ENCODE measurements at places on chromosomes 12 and 14. TPM values are rescaled to one million over a fixed set of nuclear protein-coding genes. Genes with fewer than 3 reads are reported as not detected.

The CCDC198 gene
- not detected for total RNA-seq

The GALNT16 gene
- under 0.01 TPM for total RNA-seq

The PNP gene
- total RNA-seq: 6.3 TPM

- no peaks in the 10 kb centered on the region for H3K27me3 ChIP-seq
- no peak for DNase-seq
- no peaks in the 10 kb centered on the region for H3K4me1 ChIP-seq
These were observed 5.4 kb downstream of the LMO3 start for GRCh38 chr12:16600525-16600924.

- no peaks in the 10 kb centered on the region for H3K27me3 ChIP-seq
- H3K27ac ChIP-seq: peak overlapping the region; percentile 89
- H3K4me1 ChIP-seq: peaks cover 56% of the 10 kb centered on the region
These were observed 776 bp downstream of the BMP4 start for GRCh38 chr14:53955671-53956426.

DNA sequence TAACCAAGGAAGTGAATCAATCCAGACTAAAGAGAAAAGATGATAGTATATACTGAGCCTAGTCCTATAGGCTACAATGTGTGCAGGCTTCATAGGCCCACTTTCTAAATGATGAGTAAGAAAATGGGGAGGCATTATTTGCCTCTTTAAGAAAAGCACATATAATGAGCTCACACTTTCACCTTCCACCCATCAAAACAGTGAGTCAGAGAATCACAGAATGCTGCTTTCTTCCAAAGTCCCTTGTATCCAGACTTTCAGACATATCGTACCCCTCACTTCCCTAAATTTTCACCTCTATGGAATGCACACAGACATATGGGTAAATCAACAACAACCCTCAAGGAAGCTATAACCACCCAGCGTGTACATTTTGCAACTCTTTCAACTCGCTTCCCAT lies 286.4 kb upstream of the PRKD1 start:
- no peak overlapping the region for H3K4me3 ChIP-seq
- no peaks in the 10 kb centered on the region for H3K36me3 ChIP-seq
- no peaks in the 10 kb centered on the region for H3K27me3 ChIP-seq
- no peak for DNase-seq
- H3K27ac ChIP-seq: no peak overlapping the region
- H3K4me1 ChIP-seq: no peaks in the 10 kb centered on the region

DNA sequence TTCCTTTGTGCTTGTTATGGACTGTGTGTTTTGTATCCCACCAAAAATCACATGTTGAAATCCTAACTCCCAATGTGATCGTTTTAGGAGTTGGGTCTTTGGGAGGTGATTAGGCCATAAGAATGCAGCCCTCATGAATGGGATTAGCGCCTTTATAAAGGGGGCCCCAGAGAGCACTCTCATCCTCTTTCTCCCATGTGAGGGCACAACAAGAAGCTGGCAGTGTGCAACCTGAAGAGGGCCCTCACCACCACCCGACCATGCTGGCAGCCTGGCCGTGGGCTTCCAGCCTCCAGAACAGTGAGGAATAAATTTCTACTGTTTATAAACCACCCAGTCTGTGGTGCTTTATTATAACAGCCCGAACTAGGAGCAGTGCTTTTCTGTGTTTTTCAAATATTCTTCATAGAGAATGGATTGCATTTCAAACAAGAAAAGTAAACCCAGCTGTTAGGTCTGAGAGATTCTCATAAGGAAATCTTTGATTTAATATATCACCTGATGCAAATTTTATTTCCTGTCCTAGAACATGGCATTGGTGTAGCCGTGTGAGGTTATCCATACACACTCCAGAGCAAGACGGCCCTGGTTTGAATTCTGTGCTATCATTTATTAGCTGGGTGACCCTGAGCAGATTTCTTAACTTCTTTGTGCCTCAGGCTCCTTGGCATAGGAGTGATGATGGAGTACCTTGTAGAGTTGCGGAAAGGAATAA lies 27.8 kb downstream of the HSPB8 start:
- peaks cover 17% of the 10 kb centered on the region for H3K4me1 ChIP-seq

DNA sequence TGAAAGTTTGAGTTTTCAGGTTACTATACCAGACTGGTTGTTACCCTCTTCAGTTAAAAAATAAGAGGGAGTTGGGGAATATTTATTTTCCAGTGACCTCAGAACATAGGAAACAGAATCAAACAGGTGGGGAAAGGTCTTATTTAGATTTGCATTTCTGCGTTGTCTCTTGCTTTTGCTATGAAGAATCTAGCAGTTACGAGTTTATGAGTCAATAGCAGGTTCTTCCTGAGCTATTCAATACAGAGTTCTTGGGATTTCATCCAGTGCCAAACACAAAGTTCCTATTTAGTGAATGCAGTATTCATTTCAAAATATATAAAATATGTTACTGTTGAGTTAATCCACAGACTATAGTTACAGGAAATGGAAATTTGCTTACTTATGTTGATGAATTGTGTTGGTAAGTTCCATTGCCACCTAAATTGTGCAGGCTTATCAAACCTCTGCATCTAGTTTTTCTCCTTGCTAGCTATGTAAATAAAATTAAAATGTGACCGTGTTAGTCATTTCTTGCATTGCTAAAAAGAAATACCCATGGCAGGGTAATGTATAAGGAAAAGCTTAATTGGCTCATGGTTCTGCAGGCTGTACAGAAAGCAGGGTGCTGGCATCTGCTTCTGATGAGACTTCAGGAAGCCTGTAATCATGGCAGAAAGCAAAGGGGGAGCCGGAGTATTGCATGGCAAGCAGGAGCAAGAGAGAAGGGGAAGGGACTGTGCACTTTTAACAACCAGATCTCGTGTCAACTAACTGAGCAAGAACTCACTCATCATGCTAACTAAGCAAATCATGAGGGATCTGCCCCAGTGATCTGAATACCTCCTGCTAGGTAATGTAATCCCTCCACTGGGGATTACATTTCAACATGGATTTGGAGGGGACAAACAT lies 110.2 kb downstream of the KTN1 start:
- DNase-seq: no peak
- H3K4me1 ChIP-seq: no peaks in the 10 kb centered on the region
- H3K27ac ChIP-seq: no peak overlapping the region
- H3K27me3 ChIP-seq: no peaks in the 10 kb centered on the region
